T-helper 17 cell (primary cell): ENCODE measurements at places on chromosomes 5 and 9.

- peaks cover 5% of the 10 kb centered on the region for H3K27me3 ChIP-seq
- H3K4me1 ChIP-seq: peaks cover 7% of the 10 kb centered on the region
- H3K36me3 ChIP-seq: no peaks in the 10 kb centered on the region
- H3K4me3 ChIP-seq: no peak overlapping the region
- no peak for DNase-seq
- no peak overlapping the region for H3K27ac ChIP-seq
Observed at GRCh38 chr9:127589955-127590370, 22.1 kb upstream of the STXBP1 start.

DNA sequence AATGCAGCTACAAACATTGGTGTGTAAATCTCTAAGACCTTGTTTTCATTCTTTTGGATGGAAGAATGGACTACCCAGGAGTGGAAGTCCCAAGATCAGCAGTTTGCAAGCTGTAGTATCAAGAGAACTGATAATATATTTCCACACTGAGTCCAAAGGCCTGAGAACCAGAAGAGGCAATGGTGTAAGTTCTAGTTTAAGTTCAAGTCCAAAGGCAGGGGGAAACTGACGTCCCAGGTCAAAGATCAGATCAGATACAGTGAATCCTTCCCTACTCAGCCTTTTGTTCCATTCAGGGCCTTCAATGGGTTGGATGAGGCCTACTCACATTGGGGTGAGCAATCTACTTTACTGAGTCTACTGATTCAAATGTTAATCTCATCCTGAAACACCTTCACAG lies 80.3 kb upstream of the ERBIN start:
- no peaks in the 10 kb centered on the region for H3K27me3 ChIP-seq
- no peaks in the 10 kb centered on the region for H3K4me1 ChIP-seq
- peaks cover 2% of the 10 kb centered on the region for H3K36me3 ChIP-seq
- no peak overlapping the region for H3K4me3 ChIP-seq

GRCh38 chr5:127894461-127894860 lies 189.1 kb upstream of the SLC12A2 start:
- peak overlapping the region; percentile 11 for H3K27ac ChIP-seq
- H3K36me3 ChIP-seq: peaks cover 2% of the 10 kb centered on the region
- no peak overlapping the region for H3K4me3 ChIP-seq
- peaks cover 12% of the 10 kb centered on the region for H3K4me1 ChIP-seq
- DNase-seq: no peak

DNA sequence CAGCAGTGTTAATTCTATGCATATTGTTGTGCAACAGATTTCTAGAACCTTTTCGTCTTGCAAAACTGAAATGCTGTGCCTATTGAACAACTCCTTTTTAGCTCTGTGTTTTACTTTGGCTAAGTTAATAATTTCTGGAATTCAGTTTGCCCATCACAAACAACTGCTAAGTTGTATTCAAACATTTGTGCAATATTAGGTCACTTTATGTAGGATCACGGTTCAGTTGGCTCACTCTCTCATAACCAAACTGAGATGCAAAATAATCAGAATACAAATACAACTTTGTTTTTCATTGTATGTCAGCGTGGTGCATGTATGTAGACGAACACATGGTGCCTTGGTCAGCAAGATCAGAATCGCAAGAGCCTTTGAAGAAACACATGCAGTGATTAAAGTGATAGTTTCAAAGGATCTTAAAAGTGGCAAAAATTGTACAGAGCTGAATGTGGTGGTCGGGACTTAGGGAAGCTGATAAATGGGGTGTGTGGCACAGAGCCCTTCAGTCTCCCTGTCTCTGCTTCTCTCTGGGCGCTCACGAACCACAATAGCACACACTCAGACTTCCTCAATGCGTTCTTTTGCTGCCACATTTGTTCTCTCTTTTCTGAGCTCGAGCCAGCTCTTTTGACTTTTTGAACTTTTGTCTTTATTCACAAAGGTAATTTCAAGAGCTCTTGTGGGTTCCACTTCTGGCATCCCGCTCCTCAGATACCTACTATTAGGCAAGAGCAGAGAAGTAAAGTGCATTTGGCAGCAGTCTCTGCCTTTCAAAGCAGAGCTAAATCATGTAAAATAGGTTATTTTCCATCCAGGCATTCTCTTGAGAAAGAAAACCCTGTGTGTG lies 112.4 kb upstream of the CTSL start:
- H3K27ac ChIP-seq: no peak overlapping the region
- no peak overlapping the region for H3K4me3 ChIP-seq
- no peaks in the 10 kb centered on the region for H3K36me3 ChIP-seq

- H3K4me3 ChIP-seq: no peak overlapping the region
- H3K27me3 ChIP-seq: peaks cover 21% of the 10 kb centered on the region
- peaks cover 2% of the 10 kb centered on the region for H3K4me1 ChIP-seq
- H3K27ac ChIP-seq: no peak overlapping the region
- peaks cover 2% of the 10 kb centered on the region for H3K36me3 ChIP-seq
Observed at GRCh38 chr9:88880199-88880598, 111.1 kb upstream of the S1PR3 start.

- DNase-seq: no peak
- peaks cover 48% of the 10 kb centered on the region for H3K27me3 ChIP-seq
- no peak overlapping the region for H3K27ac ChIP-seq
- H3K4me1 ChIP-seq: no peaks in the 10 kb centered on the region
- no peaks in the 10 kb centered on the region for H3K36me3 ChIP-seq
Observed at GRCh38 chr5:160260006-160260775, 30.9 kb downstream of the FABP6 start.

GRCh38 chr5:139692679-139693308 lies 44.6 kb downstream of the CXXC5 start:
- DNase-seq: no peak
- peaks cover 9% of the 10 kb centered on the region for H3K4me1 ChIP-seq
- peaks cover 7% of the 10 kb centered on the region for H3K27me3 ChIP-seq
- no peak overlapping the region for H3K27ac ChIP-seq
- peaks cover 3% of the 10 kb centered on the region for H3K36me3 ChIP-seq

DNA sequence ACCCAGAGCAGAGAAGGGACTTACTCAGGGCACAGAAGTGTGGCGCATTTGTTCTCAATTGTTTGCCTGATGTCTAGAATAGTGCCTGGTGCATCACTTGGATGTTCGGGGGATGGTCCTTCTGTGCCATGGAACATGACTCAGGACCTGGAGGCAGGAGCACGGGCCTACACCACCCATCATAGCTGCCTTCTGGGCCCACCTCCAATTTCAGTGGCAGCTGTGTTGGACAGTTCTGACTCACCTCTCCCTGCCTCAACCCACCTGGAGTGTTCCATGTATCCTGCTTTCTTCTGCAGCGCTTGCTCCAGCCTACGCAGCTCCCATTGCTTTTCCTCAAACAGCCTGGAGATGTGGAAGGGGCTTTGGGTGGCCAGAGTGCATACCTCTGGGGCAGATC lies 12.5 kb upstream of the CXCL14 start:
- peaks cover 3% of the 10 kb centered on the region for H3K36me3 ChIP-seq
- peaks cover 31% of the 10 kb centered on the region for H3K27me3 ChIP-seq
- no peak overlapping the region for H3K27ac ChIP-seq
- DNase-seq: no peak
- no peak overlapping the region for H3K4me3 ChIP-seq

- H3K4me3 ChIP-seq: no peak overlapping the region
- peaks cover 13% of the 10 kb centered on the region for H3K4me1 ChIP-seq
- H3K36me3 ChIP-seq: peaks cover 3% of the 10 kb centered on the region
- no peak for DNase-seq
Observed at GRCh38 chr5:34692786-34693185, 36.7 kb downstream of the RAI14 start.

DNA sequence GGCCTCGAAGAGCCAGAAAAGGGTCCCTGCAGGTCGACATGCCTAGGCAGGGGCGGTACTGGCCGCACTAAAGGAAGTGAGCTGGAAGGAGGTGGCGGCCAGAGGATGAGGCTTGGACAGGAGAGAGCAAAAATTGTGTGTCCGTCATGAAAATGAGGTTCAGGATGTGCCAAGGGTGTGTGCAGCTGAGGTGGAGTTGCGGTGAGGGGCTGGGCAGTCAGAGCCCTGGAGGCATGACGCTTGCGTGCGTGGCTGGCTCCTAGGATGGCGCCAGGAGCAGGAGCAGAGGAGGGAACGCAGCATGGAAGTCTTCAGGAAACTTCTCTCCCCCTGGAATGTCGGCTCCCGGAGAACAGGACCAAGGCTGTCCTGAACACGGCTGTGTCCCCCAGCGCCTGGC lies 5.5 kb upstream of the PDLIM7 start:
- H3K27me3 ChIP-seq: no peaks in the 10 kb centered on the region
- no peak overlapping the region for H3K27ac ChIP-seq

GRCh38 chr9:7901621-7902020 lies 102.0 kb upstream of the DMAC1 start:
- peaks cover 3% of the 10 kb centered on the region for H3K36me3 ChIP-seq
- H3K27ac ChIP-seq: no peak overlapping the region
- no peak for DNase-seq
- peaks cover 3% of the 10 kb centered on the region for H3K4me1 ChIP-seq
- H3K4me3 ChIP-seq: no peak overlapping the region

DNA sequence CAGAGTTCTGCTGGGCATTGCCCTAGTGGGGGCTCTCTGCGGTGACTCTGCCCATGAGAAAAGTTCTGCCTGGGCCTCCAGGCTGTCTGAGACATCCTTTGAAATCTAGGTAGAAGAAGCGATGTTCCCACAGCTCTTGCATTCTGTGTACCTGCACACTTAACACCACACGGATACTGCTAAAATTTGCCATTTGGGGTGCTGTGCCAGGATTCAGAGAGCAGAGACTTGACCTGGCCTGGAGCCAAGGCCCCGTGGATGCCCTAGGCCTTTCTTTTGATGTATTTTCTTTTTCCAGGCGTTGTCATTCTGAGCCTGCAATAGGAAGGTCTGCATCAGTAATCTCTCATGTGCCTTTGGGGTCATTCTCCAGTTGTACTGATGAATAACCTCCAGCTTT lies 89.3 kb upstream of the IL12B start:
- H3K27me3 ChIP-seq: no peaks in the 10 kb centered on the region
- DNase-seq: no peak
- H3K4me3 ChIP-seq: no peak overlapping the region
- H3K36me3 ChIP-seq: no peaks in the 10 kb centered on the region
- H3K4me1 ChIP-seq: peaks cover 12% of the 10 kb centered on the region
- no peak overlapping the region for H3K27ac ChIP-seq

DNA sequence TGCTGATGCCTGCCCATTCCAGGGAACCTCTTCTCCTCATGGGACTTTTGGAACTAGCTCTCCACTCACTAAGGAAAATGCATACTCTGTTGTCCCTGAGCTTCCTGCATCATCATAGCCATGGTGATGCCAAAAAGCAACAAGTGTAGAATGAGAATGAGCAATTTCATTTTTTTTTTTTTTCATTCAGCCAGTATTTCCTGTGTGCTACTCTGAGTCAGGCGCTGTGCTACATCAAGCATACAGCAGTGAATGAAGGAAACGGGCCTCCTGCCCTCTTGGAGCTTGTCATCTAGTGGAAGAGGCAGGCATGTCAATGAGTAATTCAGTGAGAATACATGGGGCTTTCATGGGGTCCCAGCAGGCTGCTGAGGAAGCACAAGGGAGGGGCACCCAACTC lies 483.1 kb downstream of the BNC2 start:
- H3K4me1 ChIP-seq: no peaks in the 10 kb centered on the region
- no peak overlapping the region for H3K27ac ChIP-seq
- no peak for DNase-seq
- no peak overlapping the region for H3K4me3 ChIP-seq
- H3K27me3 ChIP-seq: no peaks in the 10 kb centered on the region

DNA sequence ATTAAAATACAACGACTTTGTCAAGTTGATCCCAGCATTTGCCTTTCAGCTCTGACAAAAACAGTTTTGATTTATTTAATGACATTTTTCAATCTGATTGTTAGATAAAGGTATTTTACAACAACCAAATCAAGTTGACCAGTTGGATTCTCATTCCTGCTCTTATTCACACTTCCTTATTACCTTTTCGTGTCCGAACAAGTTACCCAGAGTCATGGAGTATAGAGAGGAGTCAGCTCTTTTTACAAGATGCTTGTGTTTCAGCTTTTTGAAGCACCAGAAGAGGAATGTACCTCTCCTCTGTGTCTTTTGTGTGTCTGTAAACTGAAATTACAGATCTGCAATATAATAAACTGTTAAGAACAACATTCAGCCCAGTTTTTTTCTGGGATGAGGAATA lies 151.3 kb upstream of the TMEM161B start:
- H3K4me1 ChIP-seq: no peaks in the 10 kb centered on the region

- no peak overlapping the region for H3K27ac ChIP-seq
- no peak for DNase-seq
- no peaks in the 10 kb centered on the region for H3K27me3 ChIP-seq
Observed at GRCh38 chr5:122906768-122907167, 61.4 kb downstream of the SNX24 start.

- H3K4me3 ChIP-seq: no peak overlapping the region
- no peak for DNase-seq
- H3K4me1 ChIP-seq: peaks cover 2% of the 10 kb centered on the region
Observed at GRCh38 chr5:141747152-141748141, 65.4 kb upstream of the ARAP3 start.

DNA sequence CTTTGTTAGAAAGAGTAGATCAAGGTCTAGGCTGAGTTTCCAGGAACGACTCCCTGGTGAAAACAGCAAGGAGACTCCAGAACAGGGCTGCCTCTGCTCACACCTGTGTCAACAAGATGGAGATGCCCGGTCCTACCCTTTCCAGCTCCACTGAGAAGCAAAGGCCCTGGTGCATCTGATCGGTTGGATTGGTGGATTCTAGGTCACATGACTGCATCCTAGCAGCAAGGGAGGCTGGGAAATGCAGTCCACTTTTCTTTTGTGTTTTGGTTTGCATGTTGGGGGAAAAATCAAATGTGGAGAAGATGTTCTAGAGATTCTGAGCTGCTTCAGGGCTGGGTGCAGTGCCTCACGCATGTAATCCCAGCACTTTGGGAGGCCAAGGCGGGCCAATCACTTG lies 82.0 kb upstream of the TRIO start:
- no peak overlapping the region for H3K4me3 ChIP-seq
- H3K4me1 ChIP-seq: no peaks in the 10 kb centered on the region
- H3K27ac ChIP-seq: no peak overlapping the region

- no peak overlapping the region for H3K4me3 ChIP-seq
- H3K27me3 ChIP-seq: peaks cover 7% of the 10 kb centered on the region
- no peak for DNase-seq
- no peak overlapping the region for H3K27ac ChIP-seq
Observed at GRCh38 chr5:178536541-178537466, 53.4 kb downstream of the COL23A1 start.

DNA sequence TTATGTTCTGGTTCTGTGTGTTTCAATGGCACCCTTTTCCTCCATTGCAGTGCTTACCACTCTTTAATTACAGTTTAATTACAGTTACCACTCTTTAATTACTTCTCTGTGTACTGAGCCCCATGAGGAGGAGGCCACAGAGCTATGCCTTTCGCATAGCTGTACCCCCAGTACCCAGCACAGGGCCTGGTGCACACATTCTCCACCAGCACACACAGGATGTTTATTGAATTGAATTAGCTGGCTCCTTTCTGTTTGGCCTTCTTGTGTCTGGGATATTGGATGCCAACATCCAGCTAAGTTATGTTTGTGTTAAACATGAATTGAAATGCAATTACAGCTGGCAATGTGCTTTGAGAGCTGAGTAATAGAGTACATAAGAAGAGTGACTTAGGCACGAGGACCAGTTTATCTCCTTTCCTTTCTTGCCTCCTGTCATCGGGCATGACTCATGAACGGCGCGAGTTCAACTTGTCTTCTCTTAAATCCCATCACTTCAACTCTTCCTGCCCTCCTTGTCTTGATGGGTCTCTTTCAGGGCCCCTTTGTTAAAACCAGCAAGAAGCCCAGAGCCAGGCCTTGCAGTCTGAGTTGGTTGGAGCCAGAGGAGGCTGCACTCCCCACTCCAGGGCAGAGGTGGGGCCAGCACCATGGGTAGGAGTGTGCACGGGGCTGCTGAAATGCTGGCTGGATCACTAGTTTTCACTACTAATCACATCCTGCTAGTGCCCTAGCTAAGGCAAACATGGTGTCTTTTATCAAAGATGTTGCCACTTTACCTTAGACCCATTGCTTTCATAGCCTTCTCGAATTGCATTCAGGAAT lies 37.4 kb downstream of the MVB12B start:
- peaks cover 13% of the 10 kb centered on the region for H3K36me3 ChIP-seq
- H3K27ac ChIP-seq: no peak overlapping the region
- DNase-seq: no peak
- H3K27me3 ChIP-seq: peaks cover 4% of the 10 kb centered on the region
- H3K4me1 ChIP-seq: peaks cover 13% of the 10 kb centered on the region
- H3K4me3 ChIP-seq: no peak overlapping the region
